ENCODE measurements at places on chromosomes 2 and 18. TPM values are rescaled to one million over a fixed set of nuclear protein-coding genes. Genes with fewer than 3 reads are reported as not detected.

GRCh38 chr18:36759167-36759776 is 69.5 kb downstream of the TPGS2 start:
- no peaks in the 10 kb centered on the region for H3K36me3 ChIP-seq
- DNase-seq: no peak
- H3K27ac ChIP-seq: no peak overlapping the region
- no peak overlapping the region for H3K4me3 ChIP-seq
- H3K27me3 ChIP-seq: no peaks in the 10 kb centered on the region
- no peaks in the 10 kb centered on the region for H3K4me1 ChIP-seq

DNA sequence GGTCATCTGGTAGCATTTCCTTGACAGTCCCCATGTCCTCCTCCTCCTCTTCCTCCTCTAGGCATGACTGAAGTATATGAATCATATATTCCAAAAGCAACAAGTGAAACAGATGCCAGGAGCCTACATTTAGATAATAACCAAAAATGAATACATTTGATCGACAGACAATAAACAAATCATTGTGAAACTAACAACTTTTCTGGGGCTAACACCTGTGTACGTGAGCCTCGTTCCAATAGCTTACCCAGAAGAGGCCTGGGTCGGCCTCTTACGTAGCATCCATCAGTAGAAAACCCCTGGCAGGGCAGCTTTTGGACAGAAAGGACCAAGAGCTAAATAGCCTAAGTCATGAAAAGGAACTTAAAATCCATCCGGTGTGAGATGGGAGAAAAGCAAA is 15.3 kb upstream of the CREG2 start:
- H3K4me3 ChIP-seq: no peak overlapping the region
- H3K36me3 ChIP-seq: no peaks in the 10 kb centered on the region
- no peak overlapping the region for H3K27ac ChIP-seq
- H3K4me1 ChIP-seq: no peaks in the 10 kb centered on the region

- H3K27me3 ChIP-seq: no peaks in the 10 kb centered on the region
- H3K4me3 ChIP-seq: no peak overlapping the region
- no peak overlapping the region for H3K27ac ChIP-seq
- no peaks in the 10 kb centered on the region for H3K4me1 ChIP-seq
Observed at GRCh38 chr2:186347472-186347871, 138.6 kb upstream of the ZC3H15 start.

- no peaks in the 10 kb centered on the region for H3K27me3 ChIP-seq
- H3K36me3 ChIP-seq: no peaks in the 10 kb centered on the region
- H3K4me1 ChIP-seq: no peaks in the 10 kb centered on the region
Observed at GRCh38 chr2:1082456-1083205, 132.0 kb downstream of the SNTG2 start.

The CNTNAP5 gene
- total RNA-seq: 1.4 TPM

DNA sequence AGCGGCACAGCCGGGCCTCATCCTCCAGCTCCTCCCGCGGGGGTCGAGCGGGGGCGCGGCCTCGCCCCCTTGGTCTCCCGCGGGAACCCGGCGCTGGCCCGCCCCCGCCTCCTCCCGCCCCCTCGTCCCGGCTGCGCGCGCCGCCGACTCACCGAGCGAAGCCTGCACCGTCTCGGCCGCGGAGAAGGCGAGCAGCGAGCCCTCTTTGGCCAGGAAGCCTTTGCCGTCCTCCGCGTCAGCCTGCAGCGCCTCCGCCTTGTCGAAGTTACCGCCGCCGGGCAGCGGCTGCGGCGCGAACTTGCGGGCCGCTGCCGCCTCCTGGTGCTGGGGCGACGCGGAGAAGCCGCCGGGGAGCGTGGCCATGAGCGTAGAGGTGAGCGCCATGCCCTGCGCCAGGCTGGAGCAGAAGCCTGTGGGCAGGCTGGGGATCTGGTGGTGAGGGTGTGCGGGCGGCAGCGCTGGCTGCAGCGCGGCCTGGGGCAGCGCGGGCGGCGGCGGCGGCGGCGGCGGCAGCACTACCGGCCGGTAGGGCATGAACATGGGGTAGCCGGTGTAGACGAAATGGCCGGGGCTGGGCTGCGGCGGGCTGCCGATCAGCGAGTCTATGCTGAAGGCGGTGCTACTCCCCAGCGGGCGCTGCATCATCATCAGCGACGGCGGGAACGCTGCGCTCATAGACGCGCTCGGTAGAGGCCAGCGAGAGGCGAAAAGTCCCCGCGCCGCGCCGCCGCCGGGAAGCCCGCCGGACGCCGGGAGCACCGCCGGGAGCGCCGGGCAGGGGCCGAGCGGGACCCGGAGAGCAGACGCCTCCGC is 683 bp downstream of the GBX2 start:
- peaks cover 56% of the 10 kb centered on the region for H3K27me3 ChIP-seq
- no peak overlapping the region for H3K27ac ChIP-seq
- no peak overlapping the region for H3K4me3 ChIP-seq
- peaks cover 43% of the 10 kb centered on the region for H3K4me1 ChIP-seq
- no peaks in the 10 kb centered on the region for H3K36me3 ChIP-seq
- DNase-seq: no peak

The CELF4 gene
- 0.18 TPM for total RNA-seq

DNA sequence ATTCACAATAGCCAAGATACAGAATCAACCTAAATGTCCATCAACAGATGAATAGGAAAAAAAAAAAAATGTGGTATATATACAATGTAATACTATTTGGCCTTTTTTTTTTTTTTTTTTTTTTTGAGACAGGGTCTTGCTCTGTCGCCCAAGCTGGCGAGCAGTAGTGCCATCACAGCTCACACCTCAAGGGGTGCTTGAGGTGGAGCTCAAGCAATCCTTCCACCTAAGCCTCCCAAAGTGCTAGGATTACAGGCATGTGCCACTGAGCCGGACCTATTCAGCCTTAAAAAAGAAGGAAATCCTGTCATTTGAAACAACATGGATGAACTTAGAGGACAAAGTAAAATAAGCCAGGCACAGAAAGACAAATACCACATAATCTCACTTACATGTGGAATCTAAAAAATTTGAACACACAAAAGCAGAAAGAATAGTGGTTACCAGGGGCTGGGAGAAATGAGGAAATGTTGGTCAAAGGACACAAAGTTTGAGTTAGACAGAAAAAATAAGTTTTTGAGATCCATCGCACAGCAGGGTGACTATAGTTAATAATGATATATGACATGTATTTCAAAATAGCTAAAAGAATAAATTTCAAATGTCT is 26.0 kb downstream of the TLK1 start:
- no peak overlapping the region for H3K4me3 ChIP-seq
- no peak for DNase-seq
- no peak overlapping the region for H3K27ac ChIP-seq
- no peaks in the 10 kb centered on the region for H3K36me3 ChIP-seq
- no peaks in the 10 kb centered on the region for H3K4me1 ChIP-seq

DNA sequence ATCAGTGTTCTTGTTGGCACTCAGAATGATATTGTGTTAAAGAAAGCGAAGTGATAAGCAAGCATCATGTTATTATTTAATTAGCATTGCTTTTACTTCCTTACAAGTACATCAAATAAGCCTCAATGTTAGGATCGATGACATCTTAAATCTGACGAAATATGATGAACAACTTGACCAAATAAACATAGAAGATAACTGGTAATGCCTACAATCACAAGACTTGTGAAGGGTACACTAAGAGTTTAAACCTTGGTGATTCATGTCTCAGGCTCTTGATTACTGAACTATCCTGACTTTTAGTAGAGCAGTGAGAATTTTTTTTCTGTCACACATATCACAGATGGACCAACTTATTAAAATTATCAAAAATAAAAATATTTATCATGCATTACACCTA is 500.8 kb upstream of the ZEB2 start:
- no peak overlapping the region for H3K4me3 ChIP-seq
- H3K27ac ChIP-seq: no peak overlapping the region
- no peaks in the 10 kb centered on the region for H3K36me3 ChIP-seq
- H3K27me3 ChIP-seq: no peaks in the 10 kb centered on the region

The KCNJ3 gene
- total RNA-seq: not detected

- H3K4me3 ChIP-seq: no peak overlapping the region
- H3K36me3 ChIP-seq: no peaks in the 10 kb centered on the region
- H3K27me3 ChIP-seq: no peaks in the 10 kb centered on the region
Observed at GRCh38 chr2:225309516-225309915, 90.0 kb upstream of the NYAP2 start.

DNA sequence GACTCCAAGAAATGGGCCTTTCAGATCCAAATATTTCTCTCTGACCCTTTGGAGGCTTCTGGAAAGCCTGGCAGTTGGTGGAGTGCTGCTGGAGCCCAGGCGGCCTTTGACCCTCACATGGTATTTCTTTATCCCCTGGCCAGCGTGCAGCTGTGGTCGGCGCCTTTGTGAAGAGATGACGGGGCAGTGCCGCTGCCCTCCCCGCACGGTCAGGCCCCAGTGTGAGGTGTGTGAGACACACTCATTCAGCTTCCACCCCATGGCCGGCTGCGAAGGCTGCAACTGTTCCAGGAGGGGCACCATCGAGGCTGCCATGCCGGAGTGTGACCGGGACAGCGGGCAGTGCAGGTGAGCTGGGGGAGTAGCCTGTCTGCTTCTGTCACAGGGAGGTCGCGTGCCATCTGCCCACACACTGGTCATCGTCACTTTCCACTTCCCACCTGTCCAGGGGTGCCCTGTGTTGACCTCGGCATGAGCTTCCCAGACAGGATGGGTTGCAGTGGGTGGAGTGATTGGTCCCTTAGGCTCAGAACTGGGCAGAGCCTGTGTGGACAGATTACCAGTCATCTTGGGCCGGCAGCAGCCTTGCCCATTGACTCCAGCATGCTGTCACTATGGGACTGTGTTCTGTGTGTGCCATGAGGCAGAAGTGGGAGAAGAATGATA is 158.2 kb downstream of the LAMA3 start:
- H3K36me3 ChIP-seq: no peaks in the 10 kb centered on the region
- H3K4me1 ChIP-seq: no peaks in the 10 kb centered on the region
- H3K4me3 ChIP-seq: no peak overlapping the region
